Panc1 (cell line): ENCODE measurements at places on chromosomes 3 and 15.

DNA sequence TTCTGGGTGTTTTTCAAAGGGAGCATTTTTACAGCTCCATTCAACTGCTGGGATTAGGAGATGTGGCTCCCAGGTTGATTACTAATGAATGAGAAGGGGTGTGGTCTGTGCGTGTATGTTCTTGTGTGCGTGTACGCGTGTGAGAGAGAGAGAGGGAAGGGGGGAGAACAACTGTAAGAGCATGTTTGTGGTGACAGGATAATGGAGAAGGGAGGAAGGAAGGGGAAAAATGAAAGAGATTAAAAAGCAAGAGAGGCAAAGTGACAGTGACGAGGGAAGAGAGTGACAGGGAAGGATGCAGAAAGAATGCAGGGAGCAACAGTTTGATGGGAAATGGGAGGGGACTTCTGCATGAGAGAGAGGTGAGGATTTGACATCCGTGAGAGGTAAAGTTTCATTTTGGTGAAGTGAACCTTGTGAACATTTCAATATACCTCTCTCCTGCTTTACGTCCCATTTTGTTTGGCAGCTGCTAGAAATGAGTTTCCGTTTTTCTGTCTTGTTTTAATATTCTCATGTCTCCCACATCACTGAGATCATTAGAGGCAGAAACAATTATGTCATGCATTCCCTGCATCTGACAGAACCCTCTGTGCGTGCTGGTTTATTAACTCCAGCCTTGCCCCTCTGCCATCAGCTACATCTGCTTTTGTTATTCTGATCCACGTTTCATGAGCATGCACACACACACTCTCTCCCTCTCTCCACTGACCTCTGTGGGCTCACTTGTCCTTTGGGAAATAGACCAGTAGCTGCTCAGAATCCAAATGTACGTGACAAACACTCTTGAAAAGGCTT, 161.6 kb downstream of the GAP43 start:
- DNase-seq, result no peak

DNA sequence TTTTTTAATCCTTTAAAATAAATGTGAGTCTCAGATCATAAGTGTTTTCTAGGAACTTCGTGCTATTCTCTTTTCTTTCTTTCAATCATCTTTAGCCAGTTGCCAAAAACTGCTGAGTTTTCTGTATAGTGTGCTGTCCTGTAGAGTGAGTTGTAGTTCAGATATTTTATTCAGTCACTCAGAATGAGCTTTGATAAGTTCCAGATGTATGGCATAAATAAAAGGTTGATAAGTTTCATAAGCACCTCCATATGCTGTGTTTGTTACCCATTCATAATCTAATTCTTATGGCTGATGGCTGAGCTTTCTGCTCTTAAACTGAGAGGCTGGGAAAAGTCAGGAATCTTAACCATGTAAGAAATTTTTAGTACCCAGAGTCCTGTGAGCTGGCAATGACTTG, 59.3 kb upstream of the COL6A6 start:
- no peak for DNase-seq

DNA sequence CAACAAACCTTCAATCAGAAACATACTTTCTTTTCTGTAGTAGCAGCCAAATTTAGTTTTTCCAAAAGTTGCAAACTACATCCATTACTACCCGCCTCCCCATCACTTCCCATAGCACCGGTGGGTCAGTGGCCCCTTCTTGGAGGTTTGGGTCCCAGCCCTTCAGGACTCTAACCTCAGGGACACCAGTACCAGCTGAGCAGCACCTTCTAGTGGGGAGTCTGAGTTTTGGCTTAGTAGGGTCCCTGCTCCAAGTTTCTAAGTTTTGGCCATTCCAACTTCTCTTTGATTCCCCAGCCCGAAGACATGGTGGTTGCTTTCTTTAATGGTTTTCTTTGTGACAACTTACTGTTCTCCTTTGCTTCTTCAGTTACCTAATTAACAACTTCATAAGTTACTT, 160.6 kb downstream of the ECT2 start:
- no peak for DNase-seq

DNA sequence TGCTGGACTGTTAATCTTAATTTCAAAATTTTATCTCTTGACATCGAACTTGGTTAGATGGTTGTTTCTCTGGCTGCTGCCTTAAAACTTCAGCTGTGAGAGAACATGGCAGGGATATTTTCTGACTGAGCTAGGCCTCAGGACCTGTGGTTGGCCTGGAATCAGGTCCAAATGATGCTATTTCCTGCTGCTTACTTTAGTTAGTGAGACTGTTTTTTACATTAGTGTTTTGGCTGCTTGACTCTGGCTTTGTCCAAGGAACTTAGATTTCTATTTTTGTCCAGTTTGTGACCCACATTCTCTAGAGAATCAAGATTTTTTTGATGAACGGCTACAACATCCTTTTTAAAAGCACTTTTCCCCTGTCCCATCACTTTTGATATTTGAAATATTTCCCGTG, 497.9 kb upstream of the SGO1 start:
- DNase-seq, result no peak

GRCh38 chr3:115071166-115071565, 75.9 kb downstream of the ZBTB20 start:
- DNase-seq, result no peak

DNA sequence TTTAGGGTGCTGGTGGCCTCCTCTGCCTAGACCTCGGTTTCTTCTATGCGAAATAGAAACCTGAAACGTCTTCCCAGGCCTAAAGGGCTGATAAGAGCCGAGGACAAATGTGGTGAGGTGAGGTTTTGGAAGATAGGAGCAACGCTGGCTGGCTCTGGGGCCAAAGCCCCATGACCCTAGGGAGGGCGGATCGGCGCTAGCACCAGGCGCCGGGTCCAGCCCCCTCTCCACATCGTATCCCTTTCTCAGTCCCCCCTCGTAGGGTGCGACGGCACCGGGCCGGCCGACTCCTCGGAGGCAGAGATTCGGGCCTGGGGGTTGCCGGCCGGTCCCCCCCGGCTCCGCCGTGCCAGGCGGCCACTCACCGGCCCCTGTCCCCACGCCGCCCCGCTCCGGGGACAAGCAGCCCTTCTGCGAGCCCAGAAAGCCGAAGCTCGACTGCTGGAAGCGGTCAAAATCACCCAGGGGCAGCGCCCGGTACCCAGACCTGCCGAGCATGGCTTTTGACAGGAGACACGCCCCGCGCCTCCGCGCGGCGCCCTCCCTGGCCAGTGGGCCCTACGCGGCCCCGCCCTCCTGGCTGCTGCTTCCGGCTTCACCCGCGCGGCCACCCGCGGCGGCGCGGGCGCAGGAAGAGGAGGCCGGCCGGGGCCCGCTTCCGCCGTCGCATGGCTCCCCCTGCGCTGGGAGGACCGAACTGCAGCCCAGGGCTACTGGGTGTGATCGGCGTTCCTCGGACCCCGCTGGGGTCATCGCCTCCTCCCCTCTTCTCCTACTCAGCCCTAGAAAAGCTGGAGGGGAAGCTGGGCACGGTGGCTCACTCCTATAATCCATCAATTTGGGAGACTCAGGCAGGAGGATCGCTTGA, at the start of gene STOML1:
Gene STOML1, minus strand, starts transcription at position 570 of the 868 bp plus-strand sequence. Its CDS starts 72 bp downstream, at position 498.
- DNase-seq, result no peak

DNA sequence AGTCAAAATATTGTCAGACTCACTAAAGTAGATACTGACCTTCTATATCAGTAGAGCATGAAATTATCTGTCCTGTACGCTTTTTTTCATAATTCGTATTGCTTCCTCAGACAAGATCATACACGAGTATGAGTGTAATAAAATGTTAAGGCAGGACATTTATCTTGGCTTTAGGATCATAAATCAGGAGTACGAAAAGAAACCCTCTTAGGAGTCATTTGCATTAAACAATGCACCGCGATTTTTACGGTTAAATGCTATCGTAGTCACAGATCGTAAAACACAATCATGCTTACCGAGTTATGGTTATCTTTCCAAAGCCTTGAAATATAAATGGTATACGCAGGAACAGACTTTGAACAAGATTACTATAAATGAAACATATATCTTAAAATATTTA, 510.3 kb upstream of the ROBO1 start:
- no peak for DNase-seq

GRCh38 chr3:150216866-150217600, 191.1 kb upstream of the TSC22D2 start:
- no peak for DNase-seq

DNA sequence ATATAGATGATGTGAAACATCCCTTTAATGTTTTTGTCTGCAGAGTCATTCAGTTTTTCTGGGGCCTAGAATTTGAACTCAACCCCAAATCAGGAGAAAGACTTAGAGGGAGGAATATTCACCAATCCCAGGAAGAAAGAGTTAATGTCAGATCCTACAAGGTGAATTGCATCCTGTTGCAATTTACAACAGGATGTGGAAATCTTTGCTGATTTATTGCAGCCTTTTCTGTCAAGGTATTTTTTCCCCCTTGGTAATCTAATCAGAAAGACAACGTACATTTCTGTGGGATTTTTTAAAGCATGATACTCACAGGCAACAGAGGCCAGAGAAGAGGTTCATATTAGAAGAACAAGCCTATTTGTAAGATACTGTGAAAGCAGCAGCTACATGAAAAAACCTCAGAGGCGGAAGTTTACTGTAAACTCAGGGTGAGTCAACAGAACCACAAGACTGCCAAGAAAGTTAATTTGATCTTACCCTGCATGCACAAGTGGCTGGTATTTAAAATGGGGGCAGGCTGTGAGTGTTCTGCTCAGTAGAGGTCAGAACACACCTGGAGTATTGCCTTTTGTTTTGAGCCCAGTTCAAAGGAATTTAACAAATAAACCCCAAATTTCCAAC, 531.9 kb downstream of the AGBL1 start:
- DNase-seq, result peak; percentile 71

GRCh38 chr3:88963003-88963402, 144.4 kb upstream of the EPHA3 start:
- DNase-seq, result no peak

DNA sequence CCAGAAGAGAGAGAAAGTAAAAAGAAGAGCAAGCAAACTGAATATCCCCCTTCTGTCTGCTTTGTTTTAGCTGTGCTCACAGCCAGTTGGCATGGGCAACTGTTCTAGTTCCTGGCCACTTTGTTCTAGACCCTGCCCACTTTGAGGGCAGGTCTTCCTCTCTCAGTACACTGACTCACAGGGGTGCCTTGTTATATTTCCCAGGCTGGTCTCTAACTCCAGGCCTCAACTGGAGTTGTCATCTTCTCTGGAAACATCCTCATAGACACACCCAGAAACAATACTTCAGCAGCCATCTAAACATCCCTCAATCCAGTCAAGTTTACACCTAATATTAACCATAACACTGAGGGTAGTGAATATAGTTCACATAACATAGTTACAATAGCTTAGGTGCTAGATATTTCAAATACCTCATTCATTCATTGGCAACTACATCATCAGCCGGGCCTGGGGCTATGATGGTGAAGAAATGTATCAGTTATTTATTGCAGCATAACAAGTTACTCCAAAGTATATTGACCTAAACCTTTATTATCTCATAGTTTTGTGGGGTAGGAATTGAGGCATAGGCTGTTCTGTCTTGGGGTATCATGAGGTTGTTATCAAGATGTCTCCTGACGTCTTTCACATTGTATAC, 106.0 kb downstream of the UBE2E2 start:
- DNase-seq, result no peak

DNA sequence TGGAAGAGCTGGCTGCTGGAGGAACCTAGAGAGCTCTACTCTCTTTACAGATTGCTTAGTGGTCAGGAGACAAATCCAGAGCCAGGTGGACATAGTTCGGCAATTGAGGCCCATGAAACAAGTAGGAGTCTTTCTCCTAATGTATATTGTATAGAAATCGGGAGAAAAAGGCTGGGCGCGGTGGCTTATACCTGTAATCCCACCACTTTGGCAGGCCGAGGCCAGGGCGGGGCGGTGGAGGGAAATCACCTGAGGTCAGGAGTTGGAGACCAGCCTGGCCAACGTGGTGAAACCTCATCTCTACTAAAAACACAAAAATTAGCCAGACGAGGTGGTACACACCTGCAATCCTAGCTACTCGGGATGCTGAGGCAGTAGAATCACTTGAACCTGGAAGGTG, 10.8 kb downstream of the RAD54L2 start:
- no peak for DNase-seq

DNA sequence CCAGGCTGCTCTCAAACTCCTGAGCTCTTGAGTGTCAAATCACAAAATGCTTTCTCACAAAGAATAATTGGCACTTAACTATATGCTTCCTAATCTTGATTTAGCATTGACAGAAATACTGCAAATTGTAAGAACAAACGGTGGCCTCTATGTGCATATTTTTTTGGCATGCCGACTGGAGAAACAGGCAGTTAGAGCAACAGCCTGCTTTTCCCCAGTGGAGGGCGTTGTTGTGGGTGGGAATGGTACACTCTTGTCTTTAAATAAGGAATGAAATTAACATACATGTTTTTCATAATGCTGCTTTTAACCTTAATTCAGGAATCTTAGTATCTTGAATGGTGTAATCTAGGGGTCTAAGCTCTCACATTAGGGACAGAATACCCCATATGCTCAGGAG, 31.1 kb upstream of the SV2B start:
- no peak for DNase-seq

DNA sequence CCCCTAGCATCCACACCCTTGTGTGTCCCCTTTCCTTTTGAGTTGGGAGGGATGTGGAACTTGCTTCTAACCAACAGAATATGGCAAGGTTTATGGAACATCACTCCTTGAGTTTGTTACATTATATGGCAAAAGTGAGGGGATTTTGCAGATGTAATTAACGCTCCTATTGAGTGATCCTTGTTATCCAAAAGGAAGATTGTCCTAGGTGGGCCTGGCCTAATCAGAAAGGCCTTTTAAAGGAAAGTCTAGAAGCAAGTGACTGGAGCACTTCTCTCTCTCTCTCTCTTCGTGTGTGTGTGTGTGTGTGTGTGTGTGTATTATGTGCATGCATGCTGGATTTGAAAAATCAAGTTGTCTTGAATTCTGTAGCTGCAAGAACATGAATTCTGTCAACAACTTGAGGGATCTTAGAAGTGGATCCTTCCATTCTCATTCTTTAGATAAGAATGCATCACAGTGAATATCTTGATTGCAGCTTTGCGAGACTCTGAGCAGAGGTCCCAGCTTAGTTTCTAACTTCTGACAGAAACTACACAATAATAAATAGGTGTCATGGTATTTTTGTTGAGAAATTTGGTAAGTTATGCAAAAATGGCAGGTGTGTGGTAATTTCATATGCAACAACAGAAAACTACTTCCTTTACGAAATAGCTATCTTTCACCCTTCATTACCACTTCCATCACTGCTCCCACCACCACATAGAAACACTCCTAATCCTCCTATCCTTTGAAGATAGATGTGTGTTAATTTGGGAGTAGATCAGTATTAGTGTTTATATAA, 360.9 kb upstream of the CBLB start:
- no peak for DNase-seq

- no peak for DNase-seq
Observed at GRCh38 chr3:28915741-28916500, 364.9 kb upstream of the RBMS3 start.

- no peak for DNase-seq
Observed at GRCh38 chr3:55751730-55752129, 264.6 kb upstream of the WNT5A start.

- DNase-seq, result no peak
Observed at GRCh38 chr15:99951511-99951910, 218.3 kb upstream of the LYSMD4 start.
